ENCODE measurements at places on chromosomes 13 and 19. TPM values are rescaled to one million over a fixed set of nuclear protein-coding genes. Genes with fewer than 3 reads are reported as not detected.

GRCh38 chr19:8571006-8571411 is 6.2 kb downstream of the MYO1F start:
- peak; percentile 75 for DNase-seq

DNA sequence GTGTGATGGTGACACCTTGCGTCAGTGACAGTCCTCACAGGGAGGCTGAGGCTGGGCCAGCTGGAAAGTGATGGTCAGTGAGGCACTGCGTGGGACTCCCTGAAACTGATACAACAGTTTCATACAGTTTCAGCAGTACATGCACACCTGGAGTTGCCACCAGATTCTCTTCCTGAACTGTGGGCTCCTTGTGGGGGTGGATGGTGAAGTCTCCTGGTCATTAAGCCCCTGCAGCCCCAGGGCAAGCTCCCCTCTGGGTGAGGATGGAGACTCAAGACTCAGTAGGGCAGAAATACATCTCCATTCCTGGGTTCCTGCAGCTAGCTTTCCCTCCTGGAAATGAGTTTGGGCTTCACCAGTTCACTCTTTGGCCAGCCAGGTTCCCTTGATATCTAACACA is 392.7 kb downstream of the UQCRFS1 start:
- DNase-seq = no peak

DNA sequence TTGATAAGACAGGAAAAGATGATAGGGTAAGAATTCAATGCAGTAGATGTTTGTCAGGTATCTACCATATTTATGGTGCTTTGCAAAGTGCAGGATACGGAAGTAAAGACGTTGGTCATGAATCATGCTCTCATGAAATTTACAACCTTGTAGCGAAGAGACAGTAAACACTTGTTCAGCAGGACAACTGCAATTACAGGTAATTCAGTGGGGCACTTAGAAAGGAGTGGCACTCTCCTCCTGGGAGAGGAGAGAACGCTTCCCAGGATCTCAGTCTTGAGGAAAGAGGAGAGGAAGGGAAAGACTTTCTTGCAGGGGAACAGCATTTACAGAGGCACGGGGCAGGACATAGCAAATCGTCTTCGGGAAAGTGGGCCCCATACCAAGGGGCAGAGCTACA is 46.4 kb downstream of the SOX1 start:
- DNase-seq = no peak

DNA sequence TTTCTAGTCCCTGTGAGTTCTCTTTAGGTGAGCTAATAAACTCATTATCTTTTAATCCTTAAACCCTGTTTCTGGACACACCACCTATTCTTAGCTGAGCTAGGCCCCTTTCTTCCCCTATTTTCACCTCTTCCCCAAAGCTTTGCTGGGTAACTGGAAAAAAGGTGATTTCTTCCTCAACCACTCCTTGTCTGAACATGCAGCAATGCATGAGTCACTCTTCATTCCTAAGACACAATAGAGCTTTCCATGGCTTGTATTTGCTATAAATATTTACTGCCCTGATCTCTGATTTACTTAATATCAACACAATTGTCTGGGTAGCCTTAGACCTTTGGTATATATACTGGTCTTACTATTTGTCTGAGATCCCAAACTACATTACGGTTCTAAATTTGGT is 370.9 kb downstream of the KLF5 start:
- DNase-seq = no peak

DNA sequence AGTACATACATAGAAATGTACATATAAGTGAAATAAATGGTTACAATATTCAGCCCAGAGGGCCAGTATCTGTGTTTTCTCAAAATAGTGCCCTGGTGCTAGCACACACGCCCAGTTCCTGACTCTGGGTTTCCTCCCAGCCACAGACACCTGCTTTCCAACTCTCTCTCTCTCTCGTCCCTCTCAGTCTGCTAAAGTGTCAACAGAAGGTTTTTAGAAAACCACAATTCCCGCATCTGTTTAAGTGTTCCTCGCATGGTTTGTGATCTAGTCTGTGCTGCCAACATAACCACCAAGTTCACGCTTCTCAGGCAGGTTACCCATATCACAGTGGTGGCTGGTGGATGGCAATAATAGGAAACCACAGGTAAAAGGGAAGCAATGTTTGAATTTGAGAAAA is 17.8 kb upstream of the UPF3A start:
- no peak for DNase-seq

GRCh38 chr13:110450941-110451730 is 110.4 kb downstream of the RAB20 start:
- DNase-seq = no peak

GRCh38 chr13:103443604-103444003 is 377.4 kb upstream of the SLC10A2 start:
- no peak for DNase-seq

- DNase-seq = peak; percentile 49
Observed at GRCh38 chr13:29901710-29902631, 51.6 kb upstream of the UBL3 start.

- DNase-seq = no peak
Observed at GRCh38 chr13:41565216-41565615, 107.9 kb downstream of the RGCC start.

GRCh38 chr19:29380581-29380980 is 145.2 kb upstream of the VSTM2B start:
- DNase-seq = no peak

GRCh38 chr13:36628377-36629056 is 45.3 kb upstream of the SERTM1 start:
- no peak for DNase-seq

- no peak for DNase-seq
Observed at GRCh38 chr13:76286178-76286577, 600.0 kb downstream of the KCTD12 start.

DNA sequence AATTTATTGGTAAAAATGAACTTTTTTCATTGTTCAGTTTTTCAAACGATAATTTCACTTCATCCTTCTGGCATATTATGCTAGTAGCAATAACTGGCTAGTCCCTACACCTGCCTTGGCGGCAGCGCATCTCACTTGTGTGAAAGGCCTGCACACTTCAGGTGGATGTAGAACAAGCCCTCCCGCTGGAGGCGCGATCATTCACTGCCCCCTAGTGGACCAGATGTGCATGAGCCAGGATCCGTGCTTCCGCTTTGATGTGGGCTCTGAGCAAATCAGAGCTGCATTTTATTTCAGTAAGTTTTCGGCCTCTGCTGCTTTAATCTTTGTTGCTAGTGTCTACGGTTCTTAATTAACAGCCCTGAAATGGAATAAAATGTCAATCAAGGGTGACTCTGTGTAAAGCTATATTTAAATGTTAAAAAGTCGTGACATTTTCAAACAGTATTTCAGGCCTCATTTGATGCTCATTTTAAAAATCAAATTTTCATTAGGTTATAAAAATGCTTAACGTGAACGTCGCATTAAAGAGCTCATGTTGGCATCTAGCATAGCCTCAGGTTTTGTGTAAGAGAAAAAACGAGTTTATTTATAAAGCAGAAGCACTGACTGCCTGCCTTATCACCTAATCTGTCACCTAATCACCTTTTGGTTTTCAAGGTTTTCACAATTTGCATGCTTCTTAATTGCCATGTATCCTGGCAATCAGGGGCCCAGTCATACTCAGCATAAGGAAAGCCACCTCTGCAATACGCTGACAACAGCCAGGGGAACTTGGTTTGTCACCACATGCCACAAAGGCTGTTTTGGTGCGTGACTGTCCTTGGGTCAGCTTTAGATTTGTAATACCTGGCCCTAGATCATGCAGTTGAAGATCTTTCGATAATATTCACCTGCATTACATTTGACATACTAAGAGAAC is 112.2 kb downstream of the TEX26 start:
- peak; percentile 91 for DNase-seq

- no peak for DNase-seq
Observed at GRCh38 chr13:31749929-31750328, 10.6 kb downstream of the RXFP2 start.

- peak; percentile 84 for DNase-seq
Observed at GRCh38 chr19:18021121-18021755, 13.3 kb downstream of the ARRDC2 start.

GRCh38 chr13:89784161-89784809 is 1563.2 kb upstream of the MIR17HG start:
- no peak for DNase-seq

DNA sequence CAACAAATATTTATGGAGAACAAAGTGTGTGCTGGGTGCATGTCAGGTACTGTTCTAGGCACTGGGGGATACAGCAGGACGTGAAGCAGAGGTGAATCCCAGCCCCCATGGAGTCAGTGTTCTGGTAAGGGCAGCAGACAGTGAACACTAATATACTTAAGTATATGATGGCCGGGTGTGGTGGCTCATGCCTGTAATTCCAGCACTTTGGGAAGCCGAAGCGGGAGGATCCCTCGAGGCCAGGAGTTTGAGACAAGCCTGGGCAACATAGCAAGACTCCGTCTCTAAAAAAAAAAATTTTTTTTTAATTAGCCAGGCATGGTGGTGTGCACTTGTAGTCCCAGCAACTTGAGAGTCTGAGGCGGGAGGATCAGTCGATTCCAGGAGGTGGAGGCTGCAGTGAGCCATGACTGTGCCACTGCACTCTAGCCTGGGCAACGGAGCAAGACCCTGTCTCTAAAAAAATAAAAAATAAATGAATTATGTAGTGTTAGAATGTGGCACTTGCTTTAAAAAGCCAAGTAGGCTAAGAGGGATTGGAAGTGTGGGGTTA is 22.6 kb downstream of the CHST8 start:
- no peak for DNase-seq

DNA sequence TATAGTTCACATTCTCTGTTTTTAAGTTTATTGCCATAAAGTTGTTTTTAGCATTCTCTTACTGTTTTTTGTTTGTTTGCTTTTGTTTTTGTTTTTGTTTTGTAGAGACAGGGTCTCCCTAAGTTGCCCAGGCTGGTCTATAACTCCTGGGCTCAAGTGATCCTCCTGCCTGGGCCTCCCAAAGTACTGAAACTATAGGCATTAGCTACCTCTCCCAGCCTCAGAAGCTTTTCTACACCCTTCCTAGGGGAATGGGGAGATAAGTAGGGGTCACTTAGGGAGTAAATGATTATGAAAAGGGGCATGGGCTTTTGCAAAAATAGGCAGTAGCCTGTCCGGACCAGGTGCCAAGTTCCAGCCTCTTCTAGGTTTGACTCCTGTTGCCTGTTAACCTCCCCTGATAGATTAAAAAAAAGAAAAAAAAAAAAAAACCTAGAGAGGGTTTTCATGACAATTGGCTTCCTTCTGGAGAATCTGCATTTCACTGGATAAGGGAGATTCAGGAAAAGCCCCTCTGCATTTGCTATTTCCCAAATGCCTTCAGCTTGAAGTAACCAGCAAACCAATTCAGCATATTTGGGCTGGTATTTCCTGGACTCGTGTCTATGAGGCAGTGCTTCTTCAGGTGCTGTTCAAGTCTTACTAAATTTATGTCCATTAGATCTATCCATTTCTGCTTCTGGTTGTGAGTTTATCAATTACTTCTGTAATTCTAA is 216.8 kb downstream of the TM9SF2 start:
- DNase-seq = no peak

DNA sequence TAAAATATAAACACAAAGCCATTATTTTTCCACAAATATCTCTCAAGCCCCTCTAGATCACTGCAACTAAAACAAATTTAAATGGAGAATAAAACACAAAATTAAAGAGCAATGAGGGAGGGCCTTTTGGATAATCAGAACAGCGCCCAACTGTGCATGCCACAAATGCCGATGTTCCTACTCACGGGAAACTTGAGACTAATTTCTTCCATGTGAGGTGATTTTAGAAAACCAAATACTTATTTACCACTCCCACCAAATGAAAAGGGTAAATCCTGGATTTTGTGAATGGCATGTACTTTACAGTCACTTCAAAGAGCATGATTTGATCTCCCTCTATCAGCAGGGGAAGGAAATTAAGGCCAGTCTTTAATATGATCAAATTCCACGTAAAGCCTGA is 74.8 kb downstream of the SLC7A1 start:
- no peak for DNase-seq

DNA sequence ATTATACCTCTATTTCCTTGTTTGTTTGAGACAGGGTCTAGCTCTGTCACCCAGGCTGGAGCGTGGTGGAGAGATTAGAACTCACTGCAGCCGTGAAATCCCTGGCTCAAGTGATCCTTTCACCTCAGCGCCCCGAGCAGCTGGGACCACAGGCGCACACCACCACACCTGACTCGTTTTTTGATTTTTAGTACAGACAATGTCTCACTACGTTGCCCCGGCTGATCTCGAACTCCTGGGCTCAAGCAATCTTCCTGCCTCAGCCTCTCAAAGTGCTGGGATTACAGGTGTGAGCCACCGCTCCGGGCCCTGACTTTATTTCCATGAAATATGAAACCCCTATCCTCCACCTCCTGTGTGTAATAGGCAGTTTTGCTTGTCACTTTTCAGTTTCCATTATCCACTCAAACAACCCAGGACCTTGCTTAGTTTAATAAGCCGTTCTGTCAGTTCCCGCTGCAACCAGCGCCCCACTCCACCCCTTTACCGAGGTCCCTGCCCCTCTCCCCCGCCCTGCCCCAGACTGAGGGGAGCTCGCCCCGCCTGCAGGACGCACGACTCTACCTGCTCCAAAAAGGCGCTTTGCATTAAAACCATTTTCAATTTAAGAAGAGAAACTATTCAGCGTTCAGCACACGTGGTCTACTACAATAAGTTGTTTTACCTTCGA is 16.9 kb downstream of the ZNF816 start:
- DNase-seq = no peak

DNA sequence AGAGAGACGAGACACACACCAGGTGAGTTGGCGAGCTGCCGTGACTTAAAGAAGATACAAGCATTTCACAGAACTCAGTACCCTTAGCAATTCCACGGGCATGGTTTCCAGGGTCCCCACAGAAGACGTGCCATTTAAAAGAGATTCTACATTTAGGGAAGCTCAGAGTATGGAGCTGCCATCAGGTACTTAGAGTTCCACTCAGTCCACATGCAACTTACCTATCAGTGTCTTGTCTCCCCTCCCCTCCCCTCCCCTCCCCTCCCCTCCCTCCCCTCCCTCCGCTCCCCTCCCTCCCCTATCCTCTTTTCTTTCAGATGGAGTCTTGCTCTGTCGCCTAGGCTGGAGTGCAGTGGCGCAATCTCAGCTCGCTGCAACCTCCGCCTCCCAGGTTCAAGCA is 12.2 kb downstream of the ZNF30 start:
- no peak for DNase-seq

GRCh38 chr13:39867807-39868206 is 212.3 kb downstream of the COG6 start:
- DNase-seq = no peak

GRCh38 chr19:44850641-44851109 is 4.6 kb downstream of the NECTIN2 start:
- no peak for DNase-seq

- no peak for DNase-seq
Observed at GRCh38 chr19:56098731-56099568, 22.1 kb downstream of the ZNF787 start.

- peak; percentile 22 for DNase-seq
Observed at GRCh38 chr19:15673176-15673654, 328 bp downstream of the CYP4F12 start.

The FBXO27 gene
- total RNA-seq = 2.4 TPM

The SCEL gene
- total RNA-seq = not detected

The URAD gene
- total RNA-seq = not detected

The SLC7A10 gene
- not detected for total RNA-seq

The MEF2B gene
- total RNA-seq = 3.9 TPM

The NBEA gene
- total RNA-seq = 0.29 TPM

The RASGRP4 gene
- 7.4 TPM for total RNA-seq

The C1QTNF9 gene
- not detected for total RNA-seq

The CD70 gene
- total RNA-seq = 10.7 TPM

The PRRG2 gene
- total RNA-seq = 1.5 TPM

The PCDH9 gene
- total RNA-seq = 0.02 TPM

The CSNK1G2 gene
- 63.7 TPM for total RNA-seq

The EXOC3L2 gene
- total RNA-seq = not detected
